ENCODE measurements at places on chromosomes 5 and 9.

GRCh38 chr5:148998174-148998797 lies 64.6 kb downstream of the SH3TC2 start:
- DNase-seq, result no peak

DNA sequence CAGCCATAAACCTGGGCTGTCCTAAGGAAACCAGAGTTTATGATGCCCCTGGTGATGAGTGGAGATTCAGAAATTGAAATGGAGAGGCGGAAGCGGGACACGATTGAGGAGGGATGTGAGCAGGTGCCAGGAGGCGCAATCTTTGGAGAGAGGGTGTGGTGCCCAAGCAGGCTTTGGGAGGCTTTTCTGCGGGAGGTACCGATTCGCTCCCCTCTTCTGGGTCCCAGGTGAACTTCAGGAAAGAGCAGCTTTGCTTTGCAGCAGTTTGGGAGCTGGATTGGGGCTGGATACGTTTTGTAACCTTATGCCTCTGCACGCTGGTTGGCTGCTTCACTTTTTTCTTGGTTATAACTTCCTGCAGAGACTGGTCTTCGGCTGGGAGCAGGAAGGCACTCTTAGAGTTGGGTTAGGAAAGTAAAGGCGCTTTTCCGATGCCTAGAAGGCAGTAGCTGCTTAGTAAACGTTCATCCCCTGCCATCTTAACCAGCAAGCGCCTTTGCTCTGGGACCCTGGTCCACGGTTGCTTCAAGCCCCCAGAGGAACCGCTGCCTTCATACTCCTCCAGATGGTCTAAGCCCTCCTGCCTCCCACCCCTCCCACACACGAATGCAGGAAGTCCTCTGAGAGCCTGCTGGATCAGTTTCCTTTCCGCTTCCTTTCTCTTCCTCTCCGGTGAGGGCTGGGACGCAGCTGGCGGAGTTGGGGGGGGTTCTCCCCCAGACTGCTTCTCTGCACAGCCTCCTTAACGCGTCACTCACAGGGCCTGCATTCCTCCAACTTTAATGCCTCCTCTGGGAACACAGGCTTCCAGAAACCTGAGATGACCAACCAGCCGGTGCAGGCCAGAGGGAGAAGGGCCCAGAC lies 15.2 kb upstream of the NEK6 start:
- DNase-seq, result no peak

- DNase-seq, result no peak
These were observed 81.6 kb upstream of the MPDZ start for GRCh38 chr9:13361076-13361475.

DNA sequence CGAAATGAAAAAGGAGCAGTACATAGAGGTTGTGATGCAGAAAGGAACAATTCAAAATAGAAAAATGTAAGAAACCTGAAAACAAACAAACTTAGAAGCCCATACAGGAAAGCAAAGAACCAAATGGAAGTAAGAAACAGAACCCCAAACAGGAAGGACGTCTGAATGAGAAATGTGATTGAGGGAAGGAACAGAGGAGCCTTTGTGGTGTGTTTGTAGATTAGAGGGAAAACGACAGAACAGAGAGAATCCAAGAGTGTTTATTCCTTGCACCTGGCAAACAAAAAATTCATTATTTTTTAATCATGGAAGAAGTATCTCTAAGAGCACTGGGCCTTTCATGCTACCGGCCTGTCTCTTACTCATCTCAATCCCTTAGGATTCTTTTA lies 67.8 kb upstream of the ZSWIM6 start:
- no peak for DNase-seq

- DNase-seq, result no peak
These were observed 207.3 kb downstream of the ARHGAP26 start for GRCh38 chr5:142977363-142978051.

- no peak for DNase-seq
These were observed 98.7 kb downstream of the PDE8B start for GRCh38 chr5:77309140-77309539.

GRCh38 chr5:17896605-17897004 lies 262.3 kb downstream of the TAF11L14 start:
- DNase-seq, result no peak

DNA sequence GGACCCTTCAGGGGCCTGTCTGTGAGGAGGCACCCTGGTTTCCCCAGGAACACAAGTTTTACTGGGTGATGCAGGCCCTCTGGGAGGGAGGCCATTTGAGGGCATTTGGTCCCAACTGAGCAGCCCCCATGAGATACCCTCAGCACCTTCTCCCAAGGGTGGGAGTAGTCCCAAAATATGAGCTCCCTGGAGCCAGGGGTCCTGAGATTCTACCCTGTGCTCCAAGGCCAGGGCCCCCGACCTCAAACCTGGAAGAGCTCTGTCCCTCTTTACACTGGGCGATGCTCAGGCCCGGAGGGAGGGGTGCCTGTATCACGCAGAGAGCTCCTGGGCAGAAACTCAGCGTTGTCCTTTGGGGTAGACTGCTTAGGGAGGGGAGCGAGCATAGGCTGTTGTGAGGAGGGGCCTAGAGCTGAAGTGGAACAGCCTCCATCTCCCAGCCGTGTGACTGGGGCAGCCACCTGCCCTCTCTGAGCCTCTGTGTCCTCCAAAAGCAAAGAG lies 64.0 kb upstream of the SYNPO start:
- DNase-seq, result no peak

DNA sequence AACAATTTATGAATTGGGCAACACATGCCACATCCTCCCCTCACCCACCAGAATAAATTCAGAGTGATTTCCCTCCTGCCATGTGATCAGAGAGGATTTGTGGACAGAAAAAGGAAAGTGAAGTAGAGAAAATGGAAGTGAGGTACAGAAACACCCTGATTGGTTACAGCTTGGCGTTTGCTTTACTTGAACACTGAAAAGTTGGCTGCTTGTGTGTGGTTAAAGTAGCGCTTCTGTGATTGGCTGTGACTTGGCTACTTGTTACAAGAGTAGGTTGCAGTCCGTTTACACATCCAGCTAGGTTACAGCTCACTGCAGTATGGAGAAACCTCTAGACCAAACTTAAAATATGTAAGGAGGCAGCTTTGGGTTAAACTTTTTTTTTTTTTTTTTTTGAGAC lies 205.2 kb upstream of the ZNF608 start:
- no peak for DNase-seq

Data from stimulated activated CD4-positive, alpha-beta T cell treated with anti-CD3 and anti-CD28 coated beads, Interleukin-4, amount 100 ng/mL, for 1 hour (primary cell).